Ecto neural progenitor cell (in vitro differentiated cells): ENCODE measurements at places on chromosomes 13 and 19.

- DNase-seq = peak; percentile 59
These were observed 36.0 kb upstream of the NEK3 start for GRCh38 chr13:52195401-52195837.

DNA sequence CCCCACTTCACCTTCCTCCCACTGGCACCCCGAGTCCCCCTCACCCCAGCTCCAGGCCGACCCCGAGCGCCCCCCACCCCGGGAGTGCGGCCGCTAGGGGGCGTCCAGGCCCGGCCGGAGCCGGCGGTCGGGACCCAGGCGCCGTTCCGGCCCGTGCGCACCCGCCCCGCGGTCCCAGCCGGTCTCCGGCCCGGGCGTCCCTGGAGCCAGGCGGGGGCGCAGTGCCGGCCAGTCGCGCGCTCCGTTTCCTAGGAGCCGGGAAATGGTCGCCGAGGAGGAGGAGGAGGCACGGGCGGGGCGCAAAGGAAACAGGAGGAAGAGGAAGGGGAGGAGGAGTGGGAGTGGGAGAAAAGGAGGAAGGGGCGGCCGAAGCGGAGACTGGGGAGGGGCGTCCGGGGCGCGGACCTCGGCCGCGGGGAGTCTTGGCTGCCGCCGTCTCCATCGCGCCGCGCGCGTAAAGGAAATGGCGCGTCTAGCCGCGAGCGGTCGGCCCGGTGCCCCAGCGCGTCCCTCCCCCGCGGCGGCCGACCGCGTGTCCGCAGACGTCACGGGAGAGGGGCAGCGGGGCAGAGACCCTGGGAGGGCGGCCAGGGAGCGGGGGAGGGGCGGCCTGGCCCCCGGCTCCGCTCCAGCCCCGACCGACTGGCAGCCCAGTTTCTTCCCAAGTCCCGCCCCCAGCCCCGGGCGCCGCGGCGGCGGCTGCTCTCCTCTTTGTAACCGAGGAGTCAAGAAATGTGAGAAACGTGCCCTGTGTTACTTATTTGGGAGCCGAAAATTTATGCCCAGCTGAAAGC lies 1.1 kb upstream of the KCTD15 start:
- DNase-seq = peak; percentile 94

DNA sequence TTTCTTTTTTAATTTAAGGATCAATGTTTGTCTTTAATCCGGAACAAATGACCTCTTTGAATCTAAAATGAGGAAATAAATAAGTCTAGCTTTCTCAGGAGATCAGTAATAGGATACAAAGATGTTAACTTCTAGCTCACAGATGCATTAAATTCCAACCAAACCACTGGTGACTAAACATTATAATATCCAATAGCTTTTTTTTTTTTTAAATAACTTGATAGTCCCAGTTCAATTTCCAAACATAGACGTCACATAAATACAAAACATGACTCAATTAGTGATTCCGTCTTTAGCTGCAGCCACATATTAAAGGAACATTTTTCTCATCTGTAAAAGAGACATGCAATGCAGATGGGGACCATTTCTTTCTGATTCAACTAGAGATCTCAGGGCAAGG lies 390.5 kb upstream of the PCDH9 start:
- DNase-seq = no peak

DNA sequence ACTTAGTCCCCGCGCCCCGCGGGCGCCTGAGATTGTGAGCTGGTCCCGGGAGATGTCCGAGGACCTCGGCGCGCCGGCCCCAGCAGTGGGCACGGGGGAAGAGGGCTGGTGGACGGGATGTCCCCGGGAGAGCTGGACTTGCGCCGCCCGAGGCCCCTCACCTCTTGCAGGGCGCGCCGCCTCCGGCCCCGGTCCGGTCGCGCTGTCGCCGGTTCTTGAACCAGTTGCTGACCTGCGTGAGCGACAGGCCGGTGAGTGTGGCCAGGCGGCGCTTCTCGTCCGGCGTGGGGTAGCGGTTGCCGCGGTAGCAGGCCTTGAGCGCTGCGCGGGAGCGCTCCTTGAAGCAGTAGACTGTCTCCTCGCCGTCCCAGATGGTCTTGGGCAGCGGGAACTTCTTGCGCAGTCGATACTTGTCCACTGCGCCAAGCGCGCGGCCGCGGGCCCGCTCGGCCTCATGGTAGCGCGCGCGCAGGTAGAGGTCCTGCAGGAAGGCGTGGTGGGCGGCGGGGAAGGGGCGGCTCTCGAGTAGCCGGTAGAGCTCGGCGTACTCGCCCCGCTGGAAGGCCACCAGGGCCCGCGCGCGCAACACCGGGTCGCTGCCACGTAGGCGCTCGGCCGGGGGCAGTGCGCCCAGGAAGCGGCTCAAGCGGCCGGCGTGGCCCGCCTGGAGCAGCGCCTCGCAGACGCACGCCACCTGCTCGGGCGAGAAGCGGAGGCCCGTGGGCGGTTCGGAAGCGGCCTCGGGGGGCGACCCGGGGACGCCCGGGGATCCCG lies 984 bp downstream of the SIX5 start:
- DNase-seq = peak; percentile 79

DNA sequence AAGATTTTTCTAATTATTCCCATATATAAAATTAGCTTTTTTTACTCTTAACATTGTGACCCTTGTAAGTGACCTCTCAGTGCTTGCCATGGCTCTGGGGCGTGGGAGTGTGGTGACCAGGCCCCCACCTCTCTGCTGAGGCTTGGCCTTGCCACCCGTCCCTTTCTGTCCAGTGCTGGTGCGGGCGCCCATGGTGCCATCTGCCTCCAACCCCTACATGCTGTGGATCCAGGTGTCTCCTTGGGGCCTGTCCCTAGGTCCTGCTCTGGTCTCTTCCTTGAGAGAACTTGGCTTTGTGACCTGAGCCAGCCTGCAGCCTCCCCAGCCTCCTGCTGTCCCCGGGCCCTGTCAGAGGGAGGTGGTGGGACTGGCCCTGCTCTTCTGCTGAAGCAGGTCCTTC lies 27.4 kb downstream of the TFDP1 start:
- no peak for DNase-seq

GRCh38 chr19:5103812-5104410 lies 135.0 kb downstream of the KDM4B start:
- no peak for DNase-seq

- no peak for DNase-seq
These were observed 13.2 kb downstream of the GTF2F2 start for GRCh38 chr13:45133396-45134118.

DNA sequence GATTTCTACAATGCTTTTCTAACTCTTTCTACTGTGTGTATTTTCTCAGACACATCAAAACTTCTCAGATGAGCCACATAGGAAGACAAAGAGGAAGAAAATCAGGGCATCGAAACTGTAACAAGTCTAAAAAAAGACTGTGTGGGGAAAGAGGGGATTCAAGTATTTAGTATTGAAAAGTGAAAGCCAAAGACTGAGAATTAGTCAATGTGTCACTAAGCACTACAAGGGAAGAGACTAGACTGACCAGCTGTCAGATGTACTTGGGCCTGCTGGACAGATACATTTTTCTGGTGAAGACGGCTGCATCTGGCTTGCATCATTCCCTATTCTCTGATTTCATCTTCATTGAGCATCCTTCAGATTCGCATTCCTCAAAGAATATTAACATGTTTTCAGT lies 25.4 kb downstream of the COMMD6 start:
- no peak for DNase-seq

GRCh38 chr19:3821156-3821555 lies 35.0 kb upstream of the MATK start:
- DNase-seq = no peak

- no peak for DNase-seq
These were observed 3.1 kb downstream of the SCN1B start for GRCh38 chr19:35033067-35034004.

DNA sequence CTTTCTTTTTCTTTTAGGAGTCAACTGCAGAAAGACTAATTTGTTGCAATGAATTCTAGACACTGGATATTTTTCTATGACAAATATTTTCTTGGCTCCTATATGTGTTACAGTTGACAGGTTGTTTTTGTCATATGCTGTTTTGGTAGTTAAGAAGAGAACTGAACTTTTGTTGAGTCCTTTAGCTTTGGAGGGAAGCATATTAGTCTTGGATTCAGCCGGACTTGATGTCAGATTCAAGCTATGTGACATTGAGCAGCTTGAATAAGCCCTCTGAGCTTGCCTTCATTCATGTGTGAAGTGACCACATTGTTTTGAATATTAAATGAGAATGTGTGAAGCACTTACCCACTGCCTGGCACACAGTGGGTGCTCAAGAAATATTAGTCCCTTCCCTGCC lies 181.9 kb upstream of the RNF113B start:
- no peak for DNase-seq

- DNase-seq = no peak
These were observed 156.9 kb downstream of the DLEU7 start for GRCh38 chr13:50686551-50686950.

GRCh38 chr19:55092423-55093318 lies 17.0 kb downstream of the EPS8L1 start:
- peak; percentile 61 for DNase-seq

GRCh38 chr19:53958168-53958571 lies 4.6 kb upstream of the CACNG8 start:
- DNase-seq = no peak

DNA sequence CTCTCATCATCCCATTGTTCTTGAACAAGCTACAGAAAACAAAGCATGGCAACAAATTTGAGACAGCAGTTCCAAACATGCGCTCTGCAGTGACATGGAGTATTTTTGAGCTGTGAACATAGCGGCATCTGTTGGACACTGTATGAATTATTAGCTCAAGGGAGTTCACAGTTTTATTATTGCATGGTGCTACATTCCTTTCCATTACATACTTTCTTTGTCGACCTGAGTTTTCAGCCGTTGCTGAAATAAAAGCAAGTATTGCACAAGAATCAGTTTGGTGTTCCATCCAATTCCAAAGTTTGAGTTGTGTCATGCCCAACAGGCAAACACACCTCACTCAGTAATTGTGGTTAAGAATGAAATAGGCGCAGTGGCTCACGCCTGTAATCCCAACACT lies 30.1 kb upstream of the METTL21C start:
- DNase-seq = no peak

GRCh38 chr19:33399745-33400681 lies 26.5 kb downstream of the CEBPG start:
- no peak for DNase-seq

GRCh38 chr19:45901432-45901911 lies 941 bp downstream of the MYPOP start:
- DNase-seq = no peak

DNA sequence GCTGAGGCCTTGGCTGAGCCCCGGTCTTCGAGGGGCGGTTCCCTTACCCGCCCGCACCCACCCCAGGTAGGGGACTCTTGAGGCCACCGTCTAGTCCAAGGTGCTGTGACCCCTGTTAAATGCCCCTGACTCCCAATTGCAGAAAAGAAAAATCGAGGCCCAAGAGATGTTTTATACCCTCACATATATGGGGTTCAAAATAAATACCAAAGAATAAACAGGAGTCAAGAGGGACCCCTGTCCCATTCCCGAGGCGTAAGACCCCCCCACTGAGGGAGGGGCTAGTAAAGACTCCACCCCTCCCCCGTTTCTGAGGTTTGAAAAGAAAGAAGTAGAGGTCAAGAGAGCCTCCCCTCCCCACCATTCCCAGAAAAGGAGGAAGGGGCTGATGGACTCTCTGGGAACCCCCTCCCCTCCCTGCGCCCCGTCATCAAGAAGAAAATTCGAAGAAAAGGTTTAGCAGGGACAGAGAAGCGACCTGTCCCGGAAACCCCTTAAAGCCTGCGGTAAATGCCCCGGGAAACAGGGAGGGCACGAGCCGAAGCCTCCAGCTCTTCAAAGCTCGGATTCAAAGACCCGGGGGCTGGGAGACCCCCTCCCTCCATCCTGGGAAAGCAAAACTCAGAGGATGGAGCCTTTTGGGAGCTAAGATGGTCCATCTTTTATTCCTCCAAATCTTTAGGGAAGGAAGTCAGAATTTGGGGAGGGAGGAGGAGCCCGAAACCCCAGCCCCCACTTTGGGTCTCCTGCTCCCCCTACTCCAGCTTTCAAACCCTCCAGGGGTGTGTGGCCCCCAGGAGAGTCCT lies 755 bp upstream of the RAB3A start:
- peak; percentile 81 for DNase-seq
